PC-3 (cell line): ENCODE measurements at places on chromosomes 4 and X. TPM values are rescaled to one million over a fixed set of nuclear protein-coding genes. Genes with fewer than 3 reads are reported as not detected.

GRCh38 chrX:55450259-55450658 lies 1.7 kb upstream of the MAGEH1 start:
- no peak overlapping the region for H3K4me3 ChIP-seq
- peak; percentile 19 for DNase-seq
- H3K4me1 ChIP-seq, result no peaks in the 10 kb centered on the region
- H3K27ac ChIP-seq, result no peak overlapping the region
- no peaks in the 10 kb centered on the region for H3K27me3 ChIP-seq
- no peaks in the 10 kb centered on the region for H3K36me3 ChIP-seq

GRCh38 chr4:127364397-127364796 lies 268.4 kb upstream of the INTU start:
- no peaks in the 10 kb centered on the region for H3K27me3 ChIP-seq
- no peak overlapping the region for H3K27ac ChIP-seq
- H3K4me3 ChIP-seq, result no peak overlapping the region

- no peaks in the 10 kb centered on the region for H3K4me1 ChIP-seq
- H3K27ac ChIP-seq, result no peak overlapping the region
- peaks cover 6% of the 10 kb centered on the region; the same call in 1 of the 2 replicates for H3K27me3 ChIP-seq
- no peak overlapping the region for H3K4me3 ChIP-seq
These were observed 59.5 kb upstream of the TMEM150C start for GRCh38 chr4:82621251-82621650.

GRCh38 chrX:9390121-9390520 lies 74.7 kb upstream of the TBL1X start:
- H3K27me3 ChIP-seq, result no peaks in the 10 kb centered on the region
- DNase-seq, result no peak
- no peak overlapping the region for H3K4me3 ChIP-seq
- no peak overlapping the region for H3K27ac ChIP-seq

DNA sequence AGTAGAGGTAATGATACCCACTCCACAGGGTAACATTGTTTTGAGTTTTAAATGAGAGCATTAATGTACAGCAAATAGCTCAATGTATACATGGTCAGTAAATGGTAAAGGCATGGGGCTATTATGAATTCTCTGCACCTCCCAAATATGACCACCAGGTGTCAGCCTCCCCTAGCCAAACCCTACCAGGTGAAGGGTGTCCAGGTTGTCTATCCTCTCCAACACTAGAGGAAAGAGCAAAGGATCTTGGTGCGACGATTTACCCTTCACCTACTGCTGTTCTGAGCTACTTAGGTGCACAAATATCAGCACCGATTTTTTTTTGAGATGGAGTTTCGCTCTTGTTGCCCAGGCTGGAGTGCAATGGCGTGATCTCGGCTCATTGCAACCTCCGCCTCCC lies 26.5 kb upstream of the XIAP start:
- no peak overlapping the region for H3K27ac ChIP-seq
- no peak overlapping the region; the same call in 1 of the 2 replicates for H3K4me3 ChIP-seq
- peaks cover 14% of the 10 kb centered on the region for H3K4me1 ChIP-seq
- H3K27me3 ChIP-seq, result no peaks in the 10 kb centered on the region
- no peaks in the 10 kb centered on the region for H3K36me3 ChIP-seq
- peak; percentile 83 for DNase-seq

DNA sequence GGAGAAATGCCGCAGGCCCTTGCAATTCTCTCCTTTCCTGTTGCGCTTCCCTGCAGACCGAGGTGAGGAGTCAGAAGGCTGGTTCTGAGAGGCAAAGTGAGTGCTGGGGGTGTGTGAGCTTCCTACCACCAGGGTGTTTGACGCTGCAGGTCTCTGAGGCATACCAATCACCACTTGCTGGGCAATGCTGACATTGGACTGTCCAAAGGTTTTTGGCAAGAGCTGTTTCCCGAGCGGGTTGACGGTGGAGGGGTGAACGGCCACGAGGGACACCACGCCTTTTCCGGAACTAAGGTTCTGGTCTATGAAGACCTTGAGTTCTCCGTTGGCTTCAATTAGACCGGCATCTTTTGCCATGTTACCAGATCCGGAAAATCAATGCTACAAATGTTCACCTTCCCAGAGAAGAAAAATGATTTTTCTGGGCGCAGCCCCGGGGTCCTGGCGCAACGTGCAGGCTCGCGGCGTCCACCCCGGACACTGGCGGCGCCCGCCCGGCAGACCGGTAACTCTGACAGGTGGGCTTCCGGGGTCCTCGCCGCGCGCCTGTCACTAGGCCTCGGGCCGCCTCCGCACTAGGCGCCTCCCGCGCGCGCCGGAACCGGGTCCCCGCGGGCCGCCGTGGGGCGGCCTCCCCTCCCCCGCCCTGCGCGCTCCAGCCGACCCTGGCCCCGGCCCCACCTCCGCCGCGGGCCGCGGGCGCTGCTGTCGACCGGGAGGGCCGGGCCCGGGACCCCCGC lies 44.9 kb upstream of the FAM47C start:
- H3K36me3 ChIP-seq, result no peaks in the 10 kb centered on the region
- no peak overlapping the region for H3K27ac ChIP-seq
- H3K4me3 ChIP-seq, result no peak overlapping the region
- no peak for DNase-seq
- H3K4me1 ChIP-seq, result no peaks in the 10 kb centered on the region

DNA sequence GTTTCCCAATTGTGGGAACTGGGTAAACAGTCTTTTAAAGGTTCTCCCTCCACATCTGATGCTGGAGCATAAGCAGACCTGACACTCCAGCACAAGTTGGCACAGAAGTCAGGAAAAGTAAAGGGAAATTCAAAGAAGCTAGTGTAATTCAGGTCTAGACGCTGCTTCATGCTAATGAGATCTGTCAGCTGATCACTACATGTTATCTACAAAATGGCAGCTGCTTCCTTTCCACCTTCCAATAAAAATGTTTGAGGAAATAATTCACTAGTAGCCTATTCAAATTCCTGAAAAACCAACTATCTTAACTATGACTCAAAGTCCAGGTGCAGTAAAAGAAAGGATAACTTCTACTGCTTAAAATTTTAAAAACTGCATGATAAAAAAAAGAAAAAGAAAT lies 29.3 kb downstream of the DCAF8L2 start:
- DNase-seq, result no peak
- no peaks in the 10 kb centered on the region for H3K27me3 ChIP-seq

GRCh38 chrX:96361844-96362243 lies 322.8 kb upstream of the DIAPH2 start:
- no peak overlapping the region for H3K27ac ChIP-seq
- DNase-seq, result no peak
- H3K27me3 ChIP-seq, result no peaks in the 10 kb centered on the region
- no peak overlapping the region for H3K4me3 ChIP-seq
- no peaks in the 10 kb centered on the region for H3K4me1 ChIP-seq
- H3K36me3 ChIP-seq, result no peaks in the 10 kb centered on the region

GRCh38 chrX:133838761-133839676 lies 146.4 kb downstream of the GPC3 start:
- no peak overlapping the region for H3K4me3 ChIP-seq
- peak; percentile 67 for DNase-seq
- no peaks in the 10 kb centered on the region for H3K4me1 ChIP-seq
- peaks cover 25% of the 10 kb centered on the region for H3K27me3 ChIP-seq
- no peaks in the 10 kb centered on the region for H3K36me3 ChIP-seq

GRCh38 chr4:66628146-66628545 lies 917.2 kb downstream of the CENPC start:
- H3K4me3 ChIP-seq, result no peak overlapping the region
- H3K4me1 ChIP-seq, result peaks cover 27% of the 10 kb centered on the region
- no peak for DNase-seq

- no peaks in the 10 kb centered on the region for H3K4me1 ChIP-seq
- DNase-seq, result no peak
- no peak overlapping the region for H3K4me3 ChIP-seq
- no peaks in the 10 kb centered on the region for H3K27me3 ChIP-seq
These were observed 426.0 kb downstream of the AFF2 start for GRCh38 chrX:148926371-148926770.

DNA sequence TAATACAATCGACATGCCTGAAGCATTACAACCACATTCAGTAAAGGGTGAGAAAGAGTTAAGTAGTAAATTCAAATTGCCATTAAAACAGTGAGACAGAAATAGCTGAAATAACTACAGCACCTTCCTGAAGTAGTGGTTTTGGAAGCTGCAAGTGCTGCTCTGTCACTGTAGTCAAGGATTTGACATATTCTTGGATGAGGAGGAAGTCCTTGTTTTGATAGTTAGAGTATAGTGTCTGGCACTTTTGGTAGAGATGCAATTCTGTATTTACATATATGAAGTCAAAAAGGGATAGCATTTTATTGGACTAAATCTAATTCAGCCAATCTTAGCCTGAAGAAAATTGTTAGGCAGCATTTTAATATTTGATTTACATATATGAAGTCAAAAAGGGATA lies 1559.6 kb downstream of the TECRL start:
- no peak overlapping the region for H3K27ac ChIP-seq
- no peak overlapping the region for H3K4me3 ChIP-seq
- no peaks in the 10 kb centered on the region for H3K36me3 ChIP-seq
- no peak for DNase-seq
- H3K4me1 ChIP-seq, result no peaks in the 10 kb centered on the region

DNA sequence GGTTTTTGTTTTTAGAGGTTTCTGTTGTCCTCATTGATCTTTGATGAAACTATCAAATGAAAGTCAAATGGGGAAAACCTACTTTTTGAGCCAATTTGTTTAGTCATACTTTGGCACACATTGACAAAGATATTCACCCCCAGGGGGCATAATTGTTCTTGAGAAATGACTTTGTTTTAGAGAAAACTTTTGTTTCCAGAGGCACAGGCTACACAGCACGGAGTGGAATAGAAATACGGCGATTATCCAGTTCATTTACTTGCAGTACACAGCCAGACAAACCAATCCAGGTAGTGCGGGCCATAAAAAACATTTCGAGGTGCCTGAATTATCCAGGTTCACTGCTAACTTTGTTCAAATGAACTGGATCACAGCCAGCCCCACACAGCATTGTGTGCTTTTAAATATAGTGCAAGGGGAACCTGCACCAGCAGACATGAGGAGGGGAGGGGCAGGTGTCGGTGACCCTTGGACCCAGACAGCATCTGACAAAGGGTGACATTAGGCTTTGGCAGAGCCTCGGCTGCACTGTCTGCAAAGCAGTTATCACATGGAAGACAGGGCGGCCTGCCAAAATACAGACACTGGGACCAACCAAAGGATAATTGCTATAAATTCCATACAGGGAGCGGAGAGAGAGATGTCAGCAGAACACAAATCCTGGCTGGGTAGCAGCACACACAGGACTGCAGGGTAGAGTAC lies 179.6 kb upstream of the NOCT start:
- H3K4me3 ChIP-seq, result no peak overlapping the region
- H3K27me3 ChIP-seq, result no peaks in the 10 kb centered on the region
- no peak overlapping the region for H3K27ac ChIP-seq
- H3K36me3 ChIP-seq, result no peaks in the 10 kb centered on the region

DNA sequence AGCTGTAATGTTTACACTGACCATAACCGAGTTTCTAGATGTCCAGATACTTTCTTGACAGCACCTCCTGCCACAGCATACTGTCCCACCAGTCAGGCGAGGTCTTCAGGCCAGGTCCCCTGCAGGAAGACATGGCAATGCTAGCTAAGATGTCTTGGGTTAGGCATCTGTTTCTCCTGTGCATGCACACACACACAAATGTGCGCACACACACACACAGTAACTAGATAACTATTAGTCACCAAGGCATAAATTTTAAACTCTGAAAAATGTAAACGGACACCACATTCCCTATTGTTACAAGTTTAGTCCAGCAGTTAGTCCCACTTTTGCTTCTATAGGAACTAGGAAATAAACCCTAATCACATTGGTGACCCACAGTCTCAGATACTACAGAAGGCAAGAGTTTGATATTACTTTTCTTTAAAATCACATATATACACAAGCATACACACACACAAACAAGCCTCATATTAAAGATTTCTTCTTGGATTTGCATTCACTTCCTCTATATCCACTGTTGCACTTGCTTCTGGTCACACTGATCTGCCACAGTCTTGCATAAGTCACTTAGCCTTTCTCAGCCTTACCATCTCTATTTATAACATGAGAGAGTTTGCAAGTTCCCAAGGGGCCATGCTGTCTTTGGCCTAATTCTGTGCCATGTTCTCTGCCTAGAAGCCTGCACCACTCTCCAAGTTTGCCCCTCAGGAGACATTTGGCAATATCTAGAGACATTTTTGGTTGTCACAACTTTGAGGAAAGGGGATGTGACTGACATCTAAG lies 32.2 kb downstream of the IL21 start:
- peaks cover 22% of the 10 kb centered on the region for H3K4me1 ChIP-seq
- no peak overlapping the region for H3K27ac ChIP-seq
- no peaks in the 10 kb centered on the region for H3K27me3 ChIP-seq
- no peak overlapping the region for H3K4me3 ChIP-seq
- no peaks in the 10 kb centered on the region for H3K36me3 ChIP-seq

- peak; percentile 28 for DNase-seq
- no peaks in the 10 kb centered on the region for H3K36me3 ChIP-seq
- peaks cover 56% of the 10 kb centered on the region for H3K4me1 ChIP-seq
- H3K27ac ChIP-seq, result peak overlapping the region; percentile 88
These were observed 36.8 kb upstream of the TMEM184C start for GRCh38 chr4:147580396-147580795.

- no peaks in the 10 kb centered on the region for H3K4me1 ChIP-seq
- H3K27me3 ChIP-seq, result no peaks in the 10 kb centered on the region
- H3K27ac ChIP-seq, result no peak overlapping the region
- no peak overlapping the region for H3K4me3 ChIP-seq
These were observed 404.2 kb downstream of the MID1IP1 start for GRCh38 chrX:39205467-39205866.

GPC4 gene
- total RNA-seq, result 4.0 and 6.4 TPM in 2 replicates

EVC2 gene
- 3.2 and 4.5 TPM in 2 replicates for total RNA-seq

RASGEF1B gene
- total RNA-seq, result 1.4 TPM in 2 replicates

DOK7 gene
- total RNA-seq, result 2.5 and 4.9 TPM in 2 replicates

PLAC8 gene
- total RNA-seq, result 1.6 and 3.7 TPM in 2 replicates

PASD1 gene
- not detected in 2 replicates for total RNA-seq

RENBP gene
- 3.7 TPM in 1 of 2 replicates, not detected in the other for total RNA-seq

TLR10 gene
- total RNA-seq, result not detected in 2 replicates
